ENCODE measurements at places on chromosomes 16 and 17.

- DNase-seq: no peak
Measured at GRCh38 chr16:64962786-64963185, 159.1 kb downstream of the CDH11 start.

- DNase-seq: no peak
Measured at GRCh38 chr16:85586380-85587104, 26.6 kb upstream of the GSE1 start.

- no peak for DNase-seq
Measured at GRCh38 chr16:9446471-9447194, 355.2 kb downstream of the HAPSTR1 start.

DNA sequence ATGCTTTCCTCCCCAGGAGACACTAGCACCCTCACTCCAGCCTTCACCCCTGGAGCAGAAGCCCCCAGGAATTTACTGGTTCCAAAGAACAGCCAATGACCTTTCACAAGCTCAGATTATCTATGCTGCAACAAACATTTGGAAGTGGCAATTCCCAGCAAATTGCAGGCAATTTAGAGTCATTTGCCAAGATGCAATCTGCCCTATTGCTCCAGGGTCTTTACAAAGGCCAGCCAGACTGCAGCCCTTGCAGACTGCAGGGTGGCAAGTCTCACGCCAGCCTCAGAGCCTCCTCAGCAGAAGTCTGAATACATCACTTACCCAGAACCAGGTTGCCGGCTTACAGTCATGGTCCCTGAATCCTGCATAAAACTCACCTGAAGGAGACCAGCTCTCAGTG lies 21.8 kb downstream of the AXIN1 start:
- no peak for DNase-seq

DNA sequence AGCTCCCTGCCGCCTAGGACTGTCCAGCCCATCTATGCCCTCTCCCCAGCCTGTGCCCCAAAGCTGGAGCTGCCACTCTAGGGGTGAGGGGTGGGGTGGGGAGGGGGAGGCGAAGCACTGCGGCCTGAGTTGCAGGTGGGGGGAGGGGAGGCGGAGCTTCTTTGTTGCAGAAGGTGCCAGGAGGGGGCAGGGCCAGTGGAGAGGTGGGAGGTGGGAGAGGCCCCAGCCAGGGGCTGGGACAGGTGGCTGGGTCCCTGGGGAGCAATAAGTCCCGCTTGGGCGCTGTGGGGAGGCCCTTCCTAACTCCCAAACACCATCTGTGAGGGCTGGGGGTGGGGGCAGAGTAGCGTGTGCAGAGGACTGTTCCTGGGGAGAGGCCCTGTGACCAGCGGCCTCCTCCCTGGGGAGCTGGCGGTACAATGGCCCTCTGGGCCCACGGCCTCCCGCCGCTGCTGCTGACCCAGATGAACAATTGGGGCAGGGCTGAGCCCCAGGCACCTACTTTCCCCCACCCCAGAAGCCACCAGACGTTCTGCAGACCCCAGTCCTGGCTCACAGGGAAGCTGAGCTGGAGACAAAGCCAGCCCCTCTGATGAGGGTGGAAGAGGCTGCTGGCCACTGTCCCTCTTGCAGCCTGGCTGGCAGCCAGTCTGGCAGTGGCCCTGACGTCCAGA lies 2.2 kb upstream of the NTN3 start:
- no peak for DNase-seq

GRCh38 chr16:49424961-49425360 lies 51.4 kb downstream of the C16orf78 start:
- DNase-seq: no peak

DNA sequence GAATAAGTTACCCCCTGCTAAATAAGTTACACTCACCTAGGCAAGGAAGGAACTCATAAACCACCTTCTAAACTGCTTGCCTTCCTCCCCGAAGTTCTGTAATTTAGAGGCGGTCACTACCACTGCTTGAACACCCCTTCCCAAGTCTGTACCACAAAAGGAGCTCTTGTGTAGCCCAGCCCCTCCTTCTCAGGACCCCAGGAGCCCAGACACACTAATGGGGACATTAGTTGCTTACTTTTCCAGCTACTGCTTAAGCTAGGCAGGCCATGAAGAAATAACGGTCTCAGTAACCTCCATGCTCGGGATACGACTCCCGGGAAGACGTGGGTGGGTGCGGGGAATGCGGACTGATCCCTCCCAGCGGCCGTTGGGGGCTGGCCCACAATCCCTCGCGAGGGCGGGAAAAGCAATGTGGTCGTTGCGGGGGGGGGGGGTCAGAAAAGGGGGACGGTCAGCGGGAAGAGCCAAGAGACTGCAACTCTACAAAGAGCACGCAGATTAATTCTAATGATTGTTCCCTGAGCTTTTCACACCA lies at the start of gene TEX14:
Gene TEX14, minus strand, starts transcription at position 345 of the 538 bp plus-strand sequence. CDS start 40,044 bp downstream, outside the sequence.
- no peak for DNase-seq

- no peak for DNase-seq
Measured at GRCh38 chr16:22202261-22202637, 3.8 kb upstream of the EEF2K start.

DNA sequence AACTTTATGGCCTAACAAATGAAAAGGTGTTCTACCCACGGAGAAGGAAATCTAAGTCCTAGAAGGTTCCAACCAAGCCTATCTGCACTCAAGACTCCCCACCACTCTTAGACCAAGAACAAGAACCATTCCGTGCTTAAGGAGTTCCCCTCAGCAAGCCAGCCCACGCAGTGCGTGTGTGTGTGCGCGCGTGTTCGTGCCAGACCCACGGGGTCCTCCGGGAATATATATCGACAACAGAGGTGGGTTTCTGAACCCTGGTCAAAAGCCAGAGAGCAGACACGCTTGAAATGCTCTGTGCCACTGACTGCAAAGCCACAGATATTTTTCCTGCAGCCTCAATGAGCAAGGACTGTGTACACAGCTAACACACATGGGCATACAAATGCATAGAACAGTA lies 70.7 kb downstream of the SLC39A11 start:
- DNase-seq: no peak

DNA sequence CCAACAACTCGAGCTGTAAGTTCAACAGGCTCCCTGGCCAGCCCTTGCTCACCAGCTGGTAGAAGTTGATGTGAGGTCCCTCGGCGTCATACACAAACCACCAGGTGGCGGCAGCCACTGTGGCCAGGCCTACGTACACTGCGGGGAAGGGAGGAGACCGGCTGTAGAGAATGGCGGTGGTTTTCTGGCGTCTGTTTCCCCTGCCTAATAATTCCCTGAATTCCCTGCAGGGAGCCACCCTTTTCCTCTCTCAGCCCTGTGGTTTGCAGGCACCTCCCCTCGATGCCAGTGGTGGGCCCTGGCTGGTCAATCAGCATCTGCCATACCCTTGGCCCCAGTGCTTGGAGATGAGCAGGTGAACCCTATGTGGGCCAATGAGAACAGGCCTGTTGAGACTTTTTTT lies 18.9 kb upstream of the P2RX1 start:
- DNase-seq: no peak

GRCh38 chr16:66372078-66372897 lies 5.8 kb downstream of the CDH5 start:
- DNase-seq: no peak

GRCh38 chr16:86565181-86565631 lies 1.4 kb upstream of the FOXC2 start:
- DNase-seq: no peak

- DNase-seq: no peak
Measured at GRCh38 chr17:40818343-40818732, 4.1 kb downstream of the KRT10 start.

- DNase-seq: no peak
Measured at GRCh38 chr16:14672403-14672971, 21.6 kb downstream of the PLA2G10 start.

All from AG04449 (cell line).